ENCODE measurements at places on chromosomes 2 and 18.

DNA sequence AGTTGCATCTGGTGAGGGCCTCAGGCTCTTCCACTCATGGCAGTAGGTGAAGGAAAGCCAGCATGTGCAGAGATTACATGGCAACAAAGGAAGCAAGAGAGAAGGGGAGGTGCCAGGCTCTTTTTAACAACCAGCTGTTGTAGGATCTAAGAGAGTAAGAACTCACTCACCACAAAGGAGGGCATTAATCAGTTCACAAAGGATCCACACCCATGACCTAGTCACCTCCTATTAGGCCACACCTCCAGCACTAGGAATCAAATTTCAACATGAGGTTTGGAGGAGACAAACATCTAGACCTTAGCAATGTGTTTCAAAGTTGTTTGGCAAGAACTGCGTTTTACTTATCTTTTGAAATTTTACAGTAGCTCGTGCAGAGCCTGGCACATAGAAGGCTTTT, 20.5 kb upstream of the REG3A start:
- no peak for DNase-seq

- DNase-seq = peak; percentile 50
Measured at GRCh38 chr2:46336283-46336959, 39.2 kb downstream of the EPAS1 start.

DNA sequence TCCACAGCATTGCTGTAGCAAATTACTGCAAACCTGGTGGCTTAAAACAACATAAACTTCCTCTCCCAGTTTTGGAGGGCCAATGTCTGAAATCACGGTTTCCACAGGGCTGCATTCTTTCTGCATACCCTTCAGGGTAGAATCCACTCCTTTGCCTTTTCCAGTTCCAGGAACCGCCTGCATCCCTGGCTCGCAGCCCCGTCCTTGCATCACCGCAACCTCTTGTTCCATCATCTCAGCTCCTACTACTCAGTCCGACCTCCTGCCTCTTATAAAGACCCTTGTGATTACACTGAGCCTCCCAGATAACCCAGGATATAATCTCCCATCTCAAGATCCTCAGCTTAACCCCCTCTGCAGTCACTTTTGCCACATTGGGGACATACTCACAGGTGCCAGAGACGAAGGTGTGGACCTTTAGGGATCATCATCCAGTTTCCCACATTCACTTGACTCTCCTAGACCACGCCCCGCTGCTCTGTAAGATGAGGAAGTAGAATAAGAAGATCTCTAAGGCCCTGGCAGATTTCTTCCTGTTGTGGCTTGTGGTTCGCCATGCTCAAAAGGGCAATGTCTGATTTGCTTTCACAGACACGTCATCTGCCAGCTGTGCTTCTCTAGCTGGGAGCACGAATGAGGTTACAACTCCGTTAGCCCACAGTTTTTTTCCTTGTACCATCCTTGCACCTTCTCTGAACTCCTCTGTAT, 103.6 kb upstream of the AGAP1 start:
- no peak for DNase-seq

DNA sequence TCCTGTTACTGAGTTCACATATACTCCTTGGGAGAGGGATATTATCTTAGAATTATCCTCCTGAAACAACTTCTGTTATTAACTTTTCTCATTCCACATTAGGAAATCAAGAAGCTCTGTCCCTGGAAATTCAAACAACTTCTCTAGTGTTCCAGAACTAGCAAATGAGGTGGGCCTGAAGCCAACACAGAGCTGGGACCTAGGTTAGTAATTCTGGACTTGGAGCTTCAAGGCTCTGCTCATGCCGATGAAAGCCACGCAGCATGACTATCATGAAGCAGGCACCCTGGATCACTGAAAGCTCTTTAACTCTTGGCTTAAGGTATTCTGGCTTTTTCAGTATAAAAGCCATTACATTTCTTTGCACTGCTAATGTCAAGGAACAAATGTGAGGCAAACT, 242.7 kb downstream of the TGIF1 start:
- peak; percentile 86 for DNase-seq

GRCh38 chr2:186294248-186294888, 191.7 kb upstream of the ZC3H15 start:
- no peak for DNase-seq

DNA sequence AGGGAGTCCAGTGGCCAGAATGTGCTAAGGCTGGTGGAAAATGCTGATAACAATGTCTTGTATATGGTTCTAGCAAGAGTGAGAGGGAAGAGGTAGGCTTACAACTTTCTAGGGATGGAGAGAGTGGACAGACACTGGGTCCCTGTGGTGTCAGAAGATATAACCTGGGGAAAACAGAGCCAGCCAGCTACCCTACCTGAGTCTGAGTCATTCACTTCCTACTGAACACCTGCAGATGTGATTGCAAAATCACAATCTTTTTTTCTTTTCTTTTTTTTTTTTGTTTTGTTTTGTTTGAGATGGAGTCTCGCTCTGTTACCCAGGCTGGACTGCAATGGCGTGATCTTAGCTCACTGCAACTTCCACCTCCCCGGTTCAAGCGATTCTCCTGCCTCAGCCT, 7.3 kb downstream of the TET3 start:
- no peak for DNase-seq
